CD4-positive, alpha-beta T cell treated with Interleukin-6 for 4 hours (primary cell): ENCODE measurements at places on chromosomes 5 and 9.

GRCh38 chr9:36728651-36729520 lies 156.2 kb downstream of the MELK start:
- peak; percentile 66 for DNase-seq

- DNase-seq, result no peak
These were observed 4.0 kb upstream of the PSAT1 start for GRCh38 chr9:78292716-78293497.

GRCh38 chr5:157519579-157520253 lies 55.9 kb downstream of the ADAM19 start:
- no peak for DNase-seq

DNA sequence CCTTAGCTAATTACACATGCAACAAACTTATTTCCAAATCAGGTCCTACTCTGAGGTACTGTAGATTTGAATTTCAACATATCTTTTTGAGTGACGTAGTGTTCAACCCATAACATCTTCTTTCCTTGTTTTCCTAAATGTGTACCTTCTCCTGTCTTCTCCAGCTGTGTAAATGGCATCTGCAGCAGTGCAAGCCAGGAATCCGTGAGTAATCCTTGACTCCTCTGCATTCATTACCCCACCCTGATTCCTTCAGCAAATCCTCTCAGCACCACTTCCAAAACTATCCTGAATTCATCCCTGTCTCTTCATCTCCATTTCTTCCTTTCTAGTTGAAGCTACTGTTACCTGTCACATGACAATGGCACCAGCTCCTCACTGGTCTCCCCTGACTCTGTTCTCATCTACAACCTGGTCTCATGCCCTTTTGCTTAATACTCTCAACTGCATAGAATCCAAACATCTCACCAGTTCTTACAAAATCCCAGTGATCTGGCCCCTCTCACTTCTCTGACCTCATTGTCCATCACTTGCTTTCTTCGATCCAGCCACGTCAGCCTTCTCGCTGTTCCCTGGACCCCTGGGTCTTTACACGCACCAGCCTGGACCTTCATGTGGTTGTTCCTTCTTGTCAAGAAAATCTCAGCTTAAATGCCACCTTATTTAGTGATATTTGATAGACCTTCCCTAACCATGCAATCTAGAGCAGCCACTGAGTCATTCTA lies 14.6 kb upstream of the TRAF1 start:
- DNase-seq, result no peak

- DNase-seq, result no peak
These were observed 113.6 kb upstream of the FER start for GRCh38 chr5:108634010-108634616.

- DNase-seq, result no peak
These were observed 282.2 kb downstream of the MED10 start for GRCh38 chr5:6096101-6096500.

- DNase-seq, result no peak
These were observed 13.8 kb downstream of the TMEM8B start for GRCh38 chr9:35842795-35843194.

DNA sequence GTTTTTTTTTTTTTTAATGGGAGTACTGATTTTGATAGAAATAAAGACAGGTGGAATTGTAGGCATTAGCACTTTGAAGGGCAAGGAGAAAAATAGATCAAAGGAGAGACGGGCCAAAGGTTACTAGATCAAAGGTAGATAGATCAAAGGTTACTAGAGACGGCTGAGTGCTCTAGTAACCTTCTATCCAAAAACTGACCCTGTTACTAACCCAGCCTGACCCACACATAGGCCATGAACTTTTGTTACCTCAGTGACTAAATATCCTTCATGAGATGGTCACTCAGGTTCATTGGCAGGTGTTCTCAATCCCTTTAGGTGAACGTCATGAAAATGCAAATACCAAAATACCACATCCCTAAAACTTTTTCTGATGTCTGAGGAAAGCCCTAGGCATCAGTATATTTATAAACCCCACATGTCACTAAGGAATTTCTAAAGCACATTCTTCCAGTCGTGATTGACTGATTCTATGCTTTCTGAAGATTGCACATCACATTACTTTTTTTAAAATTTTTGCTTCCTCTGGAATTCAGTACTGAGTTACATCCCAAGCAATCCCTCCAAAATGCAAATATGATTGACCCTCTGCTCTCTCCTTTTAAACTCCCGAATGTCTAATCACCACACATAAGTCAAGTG lies 772.7 kb downstream of the BRINP1 start:
- no peak for DNase-seq

GRCh38 chr5:1174122-1174936 lies 27.1 kb upstream of the SLC6A19 start:
- peak; percentile 53 for DNase-seq
